ENCODE measurements at places on chromosomes 13 and 19.

DNA sequence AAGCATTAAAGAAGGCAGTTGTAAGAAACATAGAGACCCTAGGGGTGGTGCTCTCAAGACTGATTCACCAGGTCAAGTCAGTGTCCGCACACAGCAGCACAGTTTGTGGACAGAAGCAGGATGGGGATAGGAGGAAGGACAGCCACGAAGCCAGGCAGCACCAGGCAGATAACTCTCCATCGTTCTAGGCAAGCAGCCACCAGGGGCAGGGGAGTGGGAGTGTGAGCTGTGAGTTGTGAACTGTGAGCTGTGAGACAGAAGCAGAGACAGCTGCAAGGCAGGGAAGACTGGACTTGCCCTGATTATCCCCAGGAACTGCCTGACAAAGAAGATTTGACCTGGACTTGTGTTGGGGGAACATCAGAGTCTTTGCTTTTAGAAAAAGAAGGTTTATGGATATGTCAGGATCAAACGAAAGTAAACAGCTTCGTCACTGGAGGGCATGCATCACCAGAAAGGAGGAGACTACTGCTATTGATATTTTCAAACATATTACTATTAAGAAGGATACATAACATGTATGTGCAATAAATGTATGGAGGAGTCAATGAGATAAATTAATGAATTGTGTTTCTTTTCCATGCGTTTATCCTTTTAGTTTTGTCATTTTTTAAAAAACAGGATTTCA lies 286.1 kb downstream of the IRS2 start:
- no peak for DNase-seq

GRCh38 chr19:48933382-48933932 lies at the start of gene DHDH:
DHDH (plus strand) TSS chr19:48933699; CDS start chr19:48933722, 23 bp downstream.
- DNase-seq: peak; percentile 41

DNA sequence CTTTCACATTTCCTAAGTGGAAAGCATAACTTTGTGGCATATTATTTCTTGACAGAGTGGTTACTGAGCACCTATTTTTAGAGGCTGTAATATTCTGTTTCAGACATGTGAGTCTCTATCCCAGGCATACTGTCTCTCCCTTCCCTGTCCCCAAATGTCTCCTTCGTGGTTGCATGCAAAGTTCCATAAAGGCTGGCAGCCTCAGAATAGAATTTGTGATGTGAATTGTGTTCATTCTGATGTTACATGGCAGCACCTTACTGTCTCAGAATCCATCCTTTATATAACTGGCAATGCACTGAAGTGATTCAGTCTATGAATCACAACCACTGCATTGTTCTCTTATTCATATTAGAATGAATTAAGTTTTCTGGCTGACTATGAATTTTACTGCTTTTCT lies 89.0 kb upstream of the SLC7A1 start:
- DNase-seq: peak; percentile 37

- DNase-seq: no peak
Observed at GRCh38 chr13:102902789-102903347, 57.0 kb downstream of the ERCC5 start.

DNA sequence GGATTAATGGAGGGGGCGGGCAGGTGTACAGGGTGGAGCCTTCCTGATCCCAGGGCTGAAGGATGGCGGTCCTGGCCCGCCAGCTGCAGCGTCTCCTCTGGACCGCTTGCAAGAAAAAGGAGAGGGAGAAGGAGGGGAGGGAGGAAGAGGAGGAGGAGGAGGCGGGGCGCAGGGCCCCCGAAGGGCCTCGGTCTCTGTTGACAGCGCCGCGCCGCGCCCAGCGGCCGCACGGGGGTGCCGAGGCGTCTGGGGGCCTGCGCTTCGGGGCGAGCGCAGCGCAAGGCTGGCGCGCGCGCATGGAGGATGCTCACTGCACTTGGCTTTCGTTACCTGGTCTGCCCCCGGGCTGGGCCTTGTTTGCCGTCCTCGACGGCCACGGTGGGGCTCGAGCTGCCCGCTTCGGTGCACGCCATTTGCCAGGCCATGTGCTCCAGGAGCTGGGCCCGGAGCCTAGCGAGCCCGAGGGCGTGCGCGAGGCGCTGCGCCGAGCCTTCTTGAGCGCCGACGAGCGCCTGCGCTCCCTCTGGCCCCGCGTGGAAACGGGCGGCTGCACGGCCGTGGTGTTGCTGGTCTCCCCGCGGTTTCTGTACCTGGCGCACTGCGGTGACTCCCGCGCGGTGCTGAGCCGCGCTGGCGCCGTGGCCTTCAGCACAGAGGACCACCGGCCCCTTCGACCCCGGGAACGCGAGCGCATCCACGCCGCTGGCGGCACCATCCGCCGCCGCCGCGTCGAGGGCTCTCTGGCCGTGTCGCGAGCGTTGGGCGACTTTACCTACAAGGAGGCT lies at the start of gene PPM1N:
PPM1N (plus strand) TSS at position 33 of the 785 bp plus-strand sequence; CDS start at position 63, 30 bp downstream.
- no peak for DNase-seq
